ENCODE measurements at places on chromosomes 3 and 15.
A peak's percentile ranks its signal among the peaks of the same experiment; 100 is the strongest.

DNA sequence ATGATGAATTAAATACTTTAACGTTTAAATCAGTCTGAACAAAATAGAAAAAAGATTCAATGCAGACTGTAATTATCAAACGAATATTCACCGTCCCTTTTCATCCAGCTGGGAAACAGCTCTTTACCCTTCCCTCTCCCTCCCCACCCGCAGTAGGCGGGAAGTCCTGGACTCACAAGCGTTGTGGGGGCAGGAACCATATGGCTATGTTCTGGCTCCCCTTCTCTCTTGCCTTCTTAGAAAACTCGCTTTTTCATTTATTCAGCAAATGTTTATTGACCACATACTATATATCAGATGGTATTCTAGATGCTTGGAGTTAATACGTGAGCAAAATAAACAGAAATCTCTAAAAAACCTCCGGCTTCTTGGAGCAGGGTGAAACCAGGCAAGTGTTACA is 715 bp upstream of the SCAPER start:
- no peak for DNase-seq

DNA sequence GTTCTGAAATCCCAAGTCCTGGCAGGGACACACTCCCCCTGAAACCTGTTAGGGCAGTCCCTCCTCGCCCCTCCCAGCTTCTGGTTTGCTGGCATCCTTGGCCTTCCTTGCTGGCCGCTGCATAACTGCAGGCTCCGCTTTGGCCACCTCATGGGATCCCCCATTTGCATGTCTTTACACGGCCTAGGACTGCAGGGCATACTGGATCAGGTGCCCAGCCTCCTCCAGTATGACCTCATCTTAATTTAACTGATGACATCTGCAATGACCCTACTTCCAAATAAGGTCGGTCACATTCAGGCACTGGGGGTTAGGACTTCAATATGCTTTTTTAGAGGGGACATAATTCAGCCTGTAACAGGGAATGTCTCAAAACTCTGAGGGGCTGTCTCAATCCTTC is 173.3 kb downstream of the RAB11A start:
- DNase-seq = no peak

DNA sequence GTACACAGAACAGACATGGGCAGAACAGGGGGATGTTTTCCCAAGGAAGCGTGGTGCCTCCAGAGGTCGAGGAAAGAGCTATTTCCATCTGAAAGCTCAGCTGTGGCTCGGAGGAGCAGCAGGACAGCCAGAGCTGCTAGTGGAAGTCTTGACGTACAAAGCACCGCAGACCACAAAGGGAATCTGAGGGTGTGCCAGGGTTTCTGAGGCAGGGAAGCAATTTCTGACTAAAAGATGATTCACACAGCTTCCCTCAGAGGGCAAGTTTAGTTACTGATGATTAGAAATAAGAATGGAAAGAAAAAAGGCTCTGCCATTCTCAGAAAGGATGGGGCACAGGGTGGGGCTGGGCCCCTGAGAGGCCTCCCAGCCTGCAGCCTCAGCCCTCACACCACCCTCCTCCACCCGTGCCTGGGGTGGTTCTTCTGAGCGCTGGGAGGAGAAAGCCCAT is 45.8 kb upstream of the SEC13 start:
- DNase-seq = peak; percentile 99

DNA sequence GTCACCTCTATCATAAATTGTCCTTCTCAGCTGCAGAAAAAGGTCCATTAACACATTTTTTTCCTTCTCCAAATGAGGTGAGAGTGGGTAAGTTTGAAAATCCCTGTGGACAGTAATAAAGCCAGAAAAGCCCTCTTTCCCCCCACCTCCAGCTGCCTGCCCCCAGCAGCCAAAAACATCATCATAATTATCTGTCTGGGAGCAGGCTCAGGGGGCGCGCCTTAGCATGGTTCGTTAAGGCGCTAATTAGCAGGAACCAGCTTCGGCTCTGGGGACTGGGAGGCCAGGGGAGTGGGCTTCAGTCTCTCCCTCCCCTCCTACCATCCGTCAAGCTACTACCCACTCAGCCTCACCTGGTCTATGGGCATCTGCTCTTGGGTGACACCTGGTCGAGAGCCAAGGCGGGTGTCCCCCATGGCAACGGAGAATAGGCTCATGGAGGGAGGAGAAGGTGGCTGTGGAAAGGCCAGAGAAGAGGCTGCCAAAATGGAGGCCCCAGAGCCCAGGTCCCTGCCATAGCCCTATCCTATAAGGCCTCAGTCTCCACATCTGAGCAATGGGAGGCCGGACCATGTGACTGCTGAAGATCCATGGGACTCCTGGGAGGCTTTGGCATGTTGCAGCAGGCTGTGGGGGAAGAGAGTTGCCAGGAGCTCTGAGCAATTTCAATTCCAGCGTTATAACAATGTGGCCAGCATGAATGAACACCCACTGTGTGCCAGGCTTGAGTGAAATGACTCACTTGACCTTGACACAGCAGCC is 140.1 kb upstream of the LINGO1 start:
- DNase-seq = no peak

DNA sequence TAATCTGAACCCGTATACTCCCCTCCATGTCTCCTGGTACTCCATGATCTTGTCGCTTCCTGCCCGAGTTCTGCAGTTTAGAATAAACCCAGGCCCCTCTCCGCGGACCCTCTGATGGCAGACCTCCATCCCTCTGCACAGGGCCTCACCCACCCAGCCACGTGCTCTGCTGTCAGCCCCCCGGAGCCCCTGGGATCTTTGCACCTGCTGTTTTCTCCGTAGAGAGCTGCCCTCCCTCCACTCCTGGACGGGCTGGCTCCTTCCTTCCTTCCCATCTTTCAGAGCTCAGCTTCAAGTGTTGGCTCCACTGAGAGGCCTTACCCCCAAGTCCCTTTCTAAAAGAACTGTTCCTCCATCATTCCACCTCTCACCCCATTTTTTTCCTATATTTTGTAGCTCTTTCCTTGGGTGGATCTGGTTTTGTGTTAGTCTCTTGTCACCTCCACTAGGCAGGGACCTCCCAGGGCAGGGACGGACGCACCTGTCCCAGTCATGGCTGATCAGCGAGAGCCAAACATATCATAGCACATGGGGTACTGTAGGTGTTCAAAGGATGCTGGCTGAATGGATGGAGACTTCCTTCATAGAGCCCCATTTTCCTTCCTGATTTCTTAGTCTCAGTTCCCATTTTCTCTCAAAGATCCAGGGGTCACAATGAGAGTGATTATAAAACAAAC is 106.6 kb downstream of the VGLL4 start:
- DNase-seq = no peak

DNA sequence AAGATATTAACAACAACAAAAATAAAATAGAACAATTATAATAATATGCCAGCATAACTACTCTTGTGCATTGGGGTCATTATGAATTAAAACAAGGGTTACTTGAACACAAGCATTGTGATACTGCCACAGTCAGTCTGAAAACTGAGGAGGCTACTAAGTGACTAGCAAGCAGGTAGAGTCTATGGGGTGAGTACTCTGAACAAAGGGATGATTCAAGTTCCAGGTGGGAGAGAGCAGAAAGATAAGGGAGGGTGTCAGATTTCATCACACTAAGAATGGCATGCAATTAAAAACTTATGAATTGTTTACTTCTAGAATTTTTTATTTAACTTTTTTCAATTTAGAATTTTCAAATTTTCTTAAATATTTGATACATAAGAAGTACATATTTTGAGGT is 754.4 kb upstream of the GOLIM4 start:
- no peak for DNase-seq

DNA sequence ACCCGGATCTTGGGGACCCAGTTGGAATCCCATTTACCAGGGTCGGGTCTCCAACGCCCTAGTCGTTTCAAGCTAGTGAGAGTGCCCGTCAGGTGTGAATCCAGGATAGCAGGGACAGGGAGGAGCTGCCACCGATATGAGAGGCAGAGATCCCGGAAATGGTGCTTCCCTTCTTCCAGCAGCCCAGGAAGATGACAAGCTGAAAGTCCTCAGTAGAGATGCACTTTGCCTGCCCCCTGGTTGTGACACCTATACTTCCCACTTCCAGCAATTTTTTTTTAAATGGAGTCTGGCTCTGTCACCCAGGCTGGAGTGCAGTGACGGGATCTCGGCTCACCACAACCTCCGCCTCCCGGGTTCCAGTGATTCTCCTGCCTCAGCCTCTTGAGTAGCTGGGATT is 503.0 kb downstream of the NTRK3 start:
- DNase-seq = no peak
